ENCODE measurements at places on chromosomes 6 and 20.

GRCh38 chr20:20690676-20691476 is 21.6 kb downstream of the RALGAPA2 start:
- DNase-seq: no peak

GRCh38 chr20:7406671-7407070 is 533.6 kb downstream of the HAO1 start:
- DNase-seq: no peak

DNA sequence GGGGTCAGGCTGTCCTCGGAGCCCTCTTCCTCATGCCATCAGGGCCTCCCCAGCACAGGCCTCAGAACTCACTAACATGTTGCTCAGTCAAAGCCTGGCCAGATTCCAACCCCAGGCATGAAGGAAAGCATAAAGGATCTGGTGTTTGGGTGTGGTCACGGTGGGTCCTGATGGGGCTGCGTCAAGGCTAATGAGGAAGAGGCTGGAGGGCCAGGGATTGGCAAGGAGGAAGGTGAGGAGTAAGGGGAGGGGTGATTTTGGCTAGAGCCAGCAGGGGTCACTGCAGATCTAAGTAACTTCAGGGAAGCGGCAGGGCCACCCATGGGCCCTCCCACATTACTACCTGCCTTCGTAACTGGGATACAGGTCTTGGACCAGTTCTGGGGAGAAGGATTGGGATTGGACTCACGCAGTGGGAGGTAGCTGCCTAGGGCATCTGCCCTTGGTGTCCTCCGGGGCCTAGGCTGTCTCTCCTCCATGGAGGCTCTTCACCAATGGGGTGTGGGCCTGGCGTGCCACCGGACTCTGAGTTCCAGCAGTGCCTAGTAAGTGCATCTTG is 36.2 kb upstream of the MRPS18A start:
- peak; percentile 82 for DNase-seq

DNA sequence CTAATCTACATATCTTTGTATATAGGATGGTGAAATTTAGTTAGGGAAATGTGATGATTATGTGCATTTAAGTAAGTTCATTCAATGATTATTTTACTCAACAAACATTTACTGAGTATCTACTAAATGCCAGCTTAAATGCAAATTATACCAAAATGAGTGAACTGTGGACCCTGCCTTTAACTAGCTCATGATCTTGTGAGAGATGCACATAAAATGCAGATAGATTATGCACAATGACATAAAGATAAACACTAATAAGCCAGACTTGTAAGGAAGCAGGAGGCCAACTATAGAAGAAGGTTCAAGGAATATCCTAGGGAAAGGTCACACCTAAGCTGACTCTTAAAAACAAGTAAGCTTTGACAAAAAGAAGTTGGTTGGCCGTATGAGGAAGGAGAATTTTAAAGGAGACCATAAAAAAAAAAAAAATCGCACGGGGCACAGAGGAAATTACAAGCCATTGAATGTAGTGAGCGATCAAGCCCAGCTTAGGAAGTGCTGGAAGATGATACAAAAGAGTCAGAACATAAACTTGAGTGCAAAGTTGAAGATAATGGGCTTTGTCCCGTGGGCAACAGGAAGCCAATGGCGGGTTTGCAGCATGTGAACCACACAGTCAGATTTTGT is 107.9 kb downstream of the NRSN1 start:
- DNase-seq: no peak

DNA sequence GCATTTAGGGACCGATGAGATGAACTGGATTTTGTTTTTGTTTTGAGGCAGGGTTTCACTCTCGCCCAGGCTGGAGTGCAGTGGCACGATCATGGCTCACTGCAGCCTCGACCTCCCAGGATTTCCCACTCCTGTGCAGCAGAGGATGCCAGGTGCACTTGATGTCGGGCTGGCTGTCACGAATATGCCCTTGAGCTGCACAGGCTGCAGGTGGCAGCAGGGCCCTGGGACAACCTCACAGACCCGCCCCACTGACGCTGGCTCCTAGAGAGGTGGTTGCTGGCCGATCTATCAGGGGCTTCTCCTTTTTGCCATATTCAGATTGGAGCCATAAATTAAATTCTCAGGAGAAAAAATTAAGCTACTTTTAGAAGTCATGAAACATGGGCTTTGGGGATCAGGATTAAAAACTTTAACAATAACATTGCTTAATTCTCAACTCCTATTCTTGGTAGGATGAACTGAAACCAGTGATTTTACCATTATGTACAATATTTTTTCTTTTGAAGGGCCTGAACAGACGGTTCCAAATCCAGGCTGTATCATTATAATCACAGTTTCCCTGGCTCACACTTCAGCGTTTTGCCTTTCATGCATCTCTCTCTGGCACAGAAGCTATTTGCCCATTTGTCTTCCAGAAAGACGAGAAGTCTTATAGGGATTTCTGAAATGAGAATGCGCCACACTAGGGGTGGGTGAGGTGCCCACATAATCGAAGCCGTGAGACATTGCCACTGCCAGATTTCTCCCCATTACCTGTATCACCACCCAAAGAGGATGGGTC is 32.4 kb downstream of the NQO2 start:
- DNase-seq: no peak

- peak; percentile 49 for DNase-seq
Measured at GRCh38 chr6:110944681-110945151, 13.8 kb upstream of the GTF3C6 start.

GRCh38 chr6:138987080-138987642 is 892 bp downstream of the REPS1 start:
- no peak for DNase-seq

DNA sequence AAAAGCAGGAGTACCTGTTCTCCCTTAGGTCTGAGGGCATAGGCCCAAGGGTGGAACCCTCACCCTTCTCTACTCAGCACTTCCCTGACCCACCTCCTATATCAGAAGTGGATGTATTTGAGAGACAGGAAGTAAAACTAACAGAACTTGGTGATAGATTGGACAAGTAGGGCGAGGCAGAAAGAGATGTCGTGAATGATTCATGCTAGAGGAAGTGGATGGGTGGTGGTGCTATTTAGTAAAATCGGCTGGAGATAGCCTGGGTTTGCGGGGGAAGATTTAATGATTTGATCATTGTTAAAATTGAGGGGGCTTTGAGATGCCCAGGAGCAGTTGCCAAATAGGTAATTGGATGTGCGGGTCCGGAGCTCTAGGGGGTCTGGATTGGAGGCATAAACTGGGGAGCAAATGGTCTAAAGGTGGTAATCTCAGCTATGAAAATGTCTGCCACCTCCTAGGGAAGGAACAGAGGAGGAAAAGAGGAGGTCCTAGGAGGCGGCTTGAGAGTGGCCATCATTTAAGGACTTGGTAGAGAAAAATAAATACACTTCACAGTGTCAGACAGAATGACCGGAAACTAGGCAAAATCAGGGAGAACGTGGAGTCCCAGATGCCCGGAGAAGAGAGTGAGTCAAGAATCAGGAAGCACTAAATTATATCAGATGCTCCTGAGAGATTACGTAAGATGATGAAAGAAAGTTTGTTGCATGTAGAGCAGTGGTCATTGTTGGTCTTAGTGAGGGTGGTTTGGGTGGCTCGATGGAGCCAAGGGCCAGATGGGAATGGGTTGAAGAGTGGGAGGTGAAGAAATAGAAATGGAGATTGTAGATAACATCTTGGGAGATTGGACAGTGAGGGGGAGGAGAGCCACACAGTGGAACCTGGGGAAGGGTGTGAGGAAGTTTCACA is 142.0 kb downstream of the CEP57L1 start:
- DNase-seq: peak; percentile 7

- no peak for DNase-seq
Measured at GRCh38 chr6:56572788-56573471, 69.8 kb downstream of the DST start.

DNA sequence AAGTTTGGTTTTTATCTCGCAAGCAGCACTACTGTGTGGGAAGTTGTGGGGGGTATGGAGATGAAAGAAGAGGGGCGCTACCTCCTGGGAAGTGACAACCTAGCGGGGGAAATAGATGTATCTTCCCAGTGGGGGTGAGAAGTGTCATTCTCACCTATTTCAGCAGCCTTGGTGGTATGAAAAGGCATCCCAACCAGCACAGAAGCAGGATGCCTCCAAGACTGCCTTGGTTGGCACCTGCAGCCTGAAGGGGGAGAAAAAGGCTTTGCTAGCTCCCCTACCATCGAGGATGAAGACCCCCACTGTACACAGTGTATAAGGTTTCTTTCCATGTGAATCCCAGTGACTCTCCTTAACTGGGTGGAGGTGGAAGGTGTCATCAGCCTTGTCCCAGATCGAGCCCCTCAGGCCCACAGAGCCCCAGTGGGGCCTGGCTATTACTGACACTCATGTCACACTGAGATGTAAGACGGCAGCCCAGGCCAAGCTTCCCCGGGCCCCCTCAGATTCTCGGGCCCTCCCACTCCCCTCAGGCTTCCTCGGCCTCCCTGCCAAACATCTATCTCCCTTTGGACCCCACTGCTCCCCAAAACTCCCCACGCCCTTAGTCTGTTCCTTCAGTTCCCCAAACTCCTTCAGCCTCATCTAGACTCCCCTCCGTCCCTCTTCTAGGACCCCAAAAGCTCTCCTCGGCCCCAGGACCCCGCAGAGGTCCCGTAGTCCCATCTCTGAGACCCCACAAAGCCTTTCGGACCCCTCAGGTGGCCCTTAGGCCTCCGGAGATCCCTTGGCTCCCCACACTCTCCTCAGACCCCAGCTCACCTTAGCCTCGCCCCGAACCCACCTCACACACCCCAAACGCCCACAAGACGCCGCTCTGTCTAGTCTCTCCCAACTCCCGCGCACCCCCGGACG is 688 bp downstream of the COMMD7 start:
- DNase-seq: peak; percentile 28

- no peak for DNase-seq
Measured at GRCh38 chr6:117267054-117267347, 1.6 kb downstream of the VGLL2 start.

Measured in stimulated activated naive CD8-positive, alpha-beta T cell treated with anti-CD3 and anti-CD28 coated beads, Interleukin-15, amount 100 ng/mL, for 72 hours (primary cell).